ENCODE measurements at places on chromosomes 3 and 15.

- DNase-seq = no peak
Observed at GRCh38 chr3:141523615-141524375, 37.0 kb downstream of the RASA2 start.

DNA sequence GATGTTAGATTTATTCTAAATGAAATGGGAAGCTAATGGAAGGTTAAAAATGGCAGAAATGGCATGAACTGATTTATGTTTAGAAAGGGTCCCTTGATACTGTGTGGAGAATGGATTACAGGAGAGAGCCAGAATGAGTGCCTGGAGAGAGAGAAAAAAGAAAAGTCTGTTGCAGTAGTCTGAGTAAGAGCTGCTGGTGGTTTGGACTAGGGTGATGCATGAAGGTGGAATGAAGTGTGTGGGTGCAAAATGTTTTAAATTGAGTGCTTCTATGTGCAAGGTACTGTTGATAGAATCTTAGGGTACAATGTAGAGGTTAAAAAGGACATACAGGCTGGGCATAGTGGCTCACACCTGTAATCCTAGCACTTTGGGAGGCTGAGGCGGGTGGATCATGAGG, 11.4 kb upstream of the MGA start:
- no peak for DNase-seq

- DNase-seq = no peak
Observed at GRCh38 chr3:165713479-165713878, 123.7 kb downstream of the BCHE start.

- DNase-seq = no peak
Observed at GRCh38 chr3:50357481-50357880, 1.8 kb downstream of the TMEM115 start.

GRCh38 chr3:126781889-126782491, 78.0 kb downstream of the CHCHD6 start:
- no peak for DNase-seq

- no peak for DNase-seq
Observed at GRCh38 chr3:31636694-31637442, 104.1 kb downstream of the STT3B start.

- no peak for DNase-seq
Observed at GRCh38 chr3:139354661-139355060, 10.8 kb downstream of the MRPS22 start.

DNA sequence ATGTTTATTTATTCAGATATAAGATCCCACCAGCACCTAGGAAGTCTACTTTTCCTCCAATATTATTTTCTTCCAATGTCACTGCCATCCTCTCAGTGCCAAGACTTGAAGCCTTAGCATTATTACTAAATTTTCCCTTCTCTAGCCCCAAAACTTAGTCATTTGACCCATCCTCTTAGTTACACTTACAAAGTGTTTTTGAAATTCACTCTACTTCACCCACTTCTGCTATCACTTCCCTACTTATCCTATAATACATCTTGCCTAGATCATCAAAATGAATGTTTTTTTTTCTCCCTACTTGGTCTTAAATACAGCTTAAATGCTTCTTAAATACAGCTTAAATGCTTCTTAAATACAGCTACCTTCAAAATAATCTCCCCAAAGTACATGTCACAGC, 376.6 kb downstream of the RSL24D1 start:
- DNase-seq = no peak

- DNase-seq = no peak
Observed at GRCh38 chr3:20576228-20576627, 390.2 kb upstream of the SGO1 start.

DNA sequence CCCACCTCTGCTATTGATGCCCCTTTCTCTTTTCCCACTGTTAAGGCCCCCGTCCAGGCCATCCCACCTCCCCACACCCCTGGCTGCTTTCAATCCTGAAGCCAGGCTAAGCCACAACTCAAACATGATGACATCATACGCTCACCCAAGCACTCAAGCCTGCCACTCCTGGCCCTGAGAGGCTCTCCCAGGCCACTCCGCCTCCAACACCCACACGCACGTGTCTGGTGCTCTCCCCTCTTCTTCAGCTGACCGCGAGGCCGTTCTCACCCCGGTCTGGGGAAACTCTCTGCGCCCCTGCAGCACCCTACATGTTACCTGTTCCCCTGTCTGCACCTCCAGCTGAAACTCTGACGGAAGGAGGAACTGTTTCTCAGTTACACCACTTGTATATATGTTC, 6.2 kb downstream of the ZXDC start:
- no peak for DNase-seq

- no peak for DNase-seq
Observed at GRCh38 chr3:123651449-123652341, 66.8 kb upstream of the HACD2 start.

DNA sequence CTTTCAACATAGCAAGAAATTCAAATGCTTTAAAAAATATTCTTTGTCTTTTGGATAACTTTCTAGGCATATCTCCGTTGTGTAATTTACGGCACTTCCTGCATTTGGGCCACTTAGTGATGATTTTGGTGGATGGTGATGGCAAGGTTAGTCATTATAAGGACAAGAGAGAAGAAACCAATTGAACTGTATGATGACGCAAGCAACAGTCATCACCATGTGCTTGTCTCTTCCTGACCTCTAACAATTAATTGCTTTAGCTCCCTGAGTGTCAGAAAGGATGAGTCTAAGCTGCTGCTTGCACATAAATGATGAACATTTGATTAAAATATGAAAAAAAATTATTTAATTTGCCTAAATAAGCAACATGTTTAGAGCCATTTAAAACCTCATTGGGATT, 11.3 kb upstream of the P2RY12 start:
- no peak for DNase-seq

GRCh38 chr3:104044002-104044401, 1322.7 kb upstream of the ALCAM start:
- no peak for DNase-seq

DNA sequence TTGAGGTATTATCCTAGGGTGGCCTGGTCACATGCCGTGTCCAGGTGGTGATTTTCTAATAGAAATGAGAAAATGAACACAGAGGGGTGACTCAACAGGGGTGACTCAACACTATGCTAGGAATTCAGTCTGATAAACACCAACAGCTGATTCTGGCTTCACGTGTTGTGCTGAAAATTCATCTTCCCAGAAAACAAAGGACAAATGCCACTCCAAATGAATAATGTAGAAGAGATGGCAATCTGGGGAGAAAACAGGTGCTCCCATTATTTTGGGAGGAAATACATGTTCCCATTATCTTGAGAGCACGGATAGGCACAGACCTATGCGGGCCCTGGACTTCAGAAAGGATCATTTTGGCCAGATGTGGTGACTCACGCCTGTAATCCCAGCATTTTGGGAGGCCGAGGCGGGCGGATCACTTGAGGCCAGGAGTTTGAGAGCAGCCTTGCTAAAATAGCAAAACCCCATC, 101.2 kb upstream of the MEX3B start:
- DNase-seq = no peak

GRCh38 chr3:35832140-35832571, 192.8 kb downstream of the ARPP21 start:
- DNase-seq = no peak

GRCh38 chr15:40506964-40507571, 36.3 kb downstream of the CHST14 start:
- peak; percentile 60 for DNase-seq

GRCh38 chr3:139694542-139694941, 16.8 kb upstream of the NMNAT3 start:
- DNase-seq = no peak

- no peak for DNase-seq
Observed at GRCh38 chr3:52233108-52233591, 5.8 kb downstream of the TWF2 start.

- no peak for DNase-seq
Observed at GRCh38 chr15:76588811-76589747, 252.5 kb downstream of the ISL2 start.

DNA sequence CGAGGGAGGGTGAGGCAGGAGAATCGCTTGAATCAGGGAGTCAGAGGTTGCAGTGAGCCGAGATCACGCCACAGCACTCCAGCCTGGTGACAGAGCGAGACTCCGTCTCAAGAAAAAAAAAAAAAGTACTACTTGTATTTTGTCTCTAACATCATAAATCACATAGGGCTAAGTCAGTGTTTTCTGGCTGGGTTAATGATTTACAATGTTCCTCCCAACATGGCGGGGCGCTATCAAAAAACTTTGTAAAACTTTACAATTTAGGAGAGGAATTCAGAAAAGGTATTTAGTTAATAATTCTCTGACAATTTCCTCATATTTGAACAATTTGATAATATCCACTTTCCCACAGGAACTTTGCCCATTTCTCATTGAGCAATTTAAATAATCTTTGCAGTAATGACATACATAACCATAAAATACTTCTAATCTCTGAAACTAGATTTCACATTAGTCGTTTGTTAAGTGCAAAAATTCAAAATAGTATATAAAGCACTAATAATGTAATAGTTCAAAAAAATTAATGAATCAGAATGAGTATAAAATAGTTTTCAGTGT, 26.6 kb upstream of the B3GNT5 start:
- DNase-seq = no peak

DNA sequence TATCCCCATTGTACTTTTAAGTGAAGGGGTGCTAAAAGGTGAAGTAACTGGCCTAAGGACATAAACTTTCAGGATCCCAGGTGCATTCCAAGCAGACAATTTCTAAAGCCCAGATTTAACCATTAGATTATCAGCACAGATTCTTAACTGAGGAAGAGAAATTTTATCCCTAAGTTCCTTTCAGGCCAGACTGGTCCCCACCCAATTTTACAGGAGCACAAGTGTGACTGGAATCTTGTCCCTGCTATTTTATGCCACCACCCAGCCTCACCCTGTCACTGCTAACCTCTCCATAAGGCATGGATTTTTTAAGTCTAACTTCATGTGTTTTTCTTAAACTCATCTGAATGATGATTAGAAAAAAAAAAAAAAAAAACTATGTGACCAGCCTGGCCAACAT, 37.1 kb upstream of the ATP1B3 start:
- no peak for DNase-seq

- peak; percentile 11 for DNase-seq
Observed at GRCh38 chr15:101008158-101009139, 89.3 kb downstream of the LRRK1 start.

DNA sequence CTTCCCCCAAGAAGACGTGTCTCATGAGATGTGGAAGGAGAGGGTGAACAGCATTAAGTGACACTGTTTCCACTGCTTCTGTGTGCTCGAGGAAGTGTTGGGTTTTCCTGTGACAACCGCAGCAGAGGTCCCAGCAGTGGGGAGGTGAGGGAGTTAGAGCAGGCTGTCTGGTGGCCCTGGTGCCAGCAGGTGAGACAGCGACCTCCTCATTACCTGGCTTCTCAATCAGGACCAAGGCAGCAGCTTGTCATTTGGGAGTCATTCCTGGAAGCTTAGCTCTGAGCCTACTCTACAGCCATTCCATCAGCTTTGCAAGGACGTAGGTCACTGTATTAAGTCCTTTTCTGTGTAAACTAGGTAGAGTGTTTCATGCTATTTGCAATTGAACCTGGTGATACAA, 63.3 kb upstream of the RGMA start:
- no peak for DNase-seq

- no peak for DNase-seq
Observed at GRCh38 chr3:101858464-101859030, 9.2 kb downstream of the NFKBIZ start.

DNA sequence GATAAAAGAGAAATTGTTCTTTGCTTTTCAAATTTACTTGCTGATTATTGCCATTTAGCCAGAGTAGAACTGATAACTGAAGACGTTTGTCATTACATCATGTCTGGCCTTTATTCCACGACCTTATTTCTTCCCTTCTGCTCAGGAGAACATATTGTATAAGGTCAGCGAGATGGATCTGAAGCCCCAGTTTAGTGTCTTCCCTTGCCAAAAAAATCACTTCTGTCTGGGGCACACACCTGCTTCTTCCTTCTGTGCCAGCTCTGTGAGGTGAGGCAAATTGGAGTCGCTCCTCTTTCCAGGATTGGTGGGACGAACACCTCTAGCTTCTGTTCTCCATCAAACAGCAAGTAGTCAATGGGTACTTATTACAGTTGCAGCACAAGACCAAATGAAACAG, 250.3 kb upstream of the CRBN start:
- DNase-seq = no peak

DNA sequence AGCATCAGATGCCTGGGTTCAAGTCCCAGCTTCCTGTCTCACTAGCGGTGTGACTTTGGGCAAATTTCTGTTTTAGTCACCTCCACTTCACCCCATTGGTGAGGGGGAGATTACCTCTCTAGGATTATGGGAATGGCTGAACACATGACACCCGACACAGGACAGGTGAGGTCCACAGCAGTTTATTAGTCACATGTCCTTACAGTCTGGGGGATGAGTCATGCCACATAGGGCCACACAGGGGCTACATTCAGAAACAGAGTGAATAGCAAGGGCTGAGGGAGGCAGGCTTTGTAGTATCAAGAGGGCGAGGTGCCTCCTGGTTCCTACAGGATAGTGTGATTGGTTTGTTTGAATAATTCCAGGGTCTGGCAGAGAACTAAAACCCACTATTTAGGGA, 15.2 kb upstream of the ITGA11 start:
- no peak for DNase-seq

- DNase-seq = no peak
Observed at GRCh38 chr3:37824090-37824953, 37.4 kb upstream of the CTDSPL start.

- no peak for DNase-seq
Observed at GRCh38 chr3:154095832-154096421, 25.3 kb upstream of the ARHGEF26 start.

DNA sequence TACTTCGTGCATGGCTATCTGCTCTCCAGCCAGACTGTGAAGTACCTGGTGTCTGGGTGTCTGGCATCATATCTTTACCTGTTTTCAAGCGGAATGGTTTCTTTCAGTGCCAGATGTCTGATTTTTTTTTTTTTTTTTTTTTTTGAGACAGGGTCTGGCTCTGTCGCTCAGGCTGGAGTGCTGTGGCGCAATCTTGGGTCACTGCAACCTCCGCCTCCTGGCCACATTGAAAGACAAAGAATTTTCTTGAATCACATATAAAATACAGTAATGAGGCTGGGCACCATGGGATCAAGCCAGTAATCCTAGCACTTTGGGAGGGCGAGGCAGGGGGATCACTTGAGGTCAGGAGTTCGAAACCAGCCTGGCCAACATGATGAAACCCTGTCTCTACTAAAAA, 2.8 kb upstream of the MESP1 start:
- DNase-seq = no peak

- no peak for DNase-seq
Observed at GRCh38 chr3:129473067-129473768, 33.2 kb downstream of the IFT122 start.

Data from nucleus accumbens (tissue), 56 donors.